ENCODE measurements at places on chromosomes 11 and 22.
A peak's percentile ranks its signal among the peaks of the same experiment; 100 is the strongest.

GRCh38 chr11:133343951-133344350, 188.3 kb downstream of the OPCML start:
- DNase-seq: no peak

DNA sequence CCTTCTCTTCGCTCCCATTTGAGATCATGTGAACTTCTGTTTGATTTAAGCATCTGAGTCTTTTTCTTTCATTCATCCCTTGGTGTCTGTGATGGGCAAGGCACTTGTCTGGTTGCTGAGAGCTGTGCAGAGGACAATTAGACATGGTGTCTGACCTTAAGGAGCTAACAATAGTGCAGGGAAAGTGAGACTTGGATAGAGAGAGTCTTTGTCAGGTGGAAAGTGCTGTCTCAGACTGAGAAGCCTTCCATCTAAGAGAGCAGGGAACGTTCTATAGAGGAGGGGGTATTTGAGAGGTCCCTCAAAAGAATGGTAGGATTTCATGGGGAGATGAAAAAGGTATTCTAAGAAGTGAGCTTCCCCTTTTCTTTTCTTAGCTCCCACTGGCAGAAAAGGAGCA, 14.1 kb downstream of the MICAL3 start:
- DNase-seq: peak; percentile 12

GRCh38 chr11:20559523-20560300, 39.7 kb upstream of the SLC6A5 start:
- no peak for DNase-seq

DNA sequence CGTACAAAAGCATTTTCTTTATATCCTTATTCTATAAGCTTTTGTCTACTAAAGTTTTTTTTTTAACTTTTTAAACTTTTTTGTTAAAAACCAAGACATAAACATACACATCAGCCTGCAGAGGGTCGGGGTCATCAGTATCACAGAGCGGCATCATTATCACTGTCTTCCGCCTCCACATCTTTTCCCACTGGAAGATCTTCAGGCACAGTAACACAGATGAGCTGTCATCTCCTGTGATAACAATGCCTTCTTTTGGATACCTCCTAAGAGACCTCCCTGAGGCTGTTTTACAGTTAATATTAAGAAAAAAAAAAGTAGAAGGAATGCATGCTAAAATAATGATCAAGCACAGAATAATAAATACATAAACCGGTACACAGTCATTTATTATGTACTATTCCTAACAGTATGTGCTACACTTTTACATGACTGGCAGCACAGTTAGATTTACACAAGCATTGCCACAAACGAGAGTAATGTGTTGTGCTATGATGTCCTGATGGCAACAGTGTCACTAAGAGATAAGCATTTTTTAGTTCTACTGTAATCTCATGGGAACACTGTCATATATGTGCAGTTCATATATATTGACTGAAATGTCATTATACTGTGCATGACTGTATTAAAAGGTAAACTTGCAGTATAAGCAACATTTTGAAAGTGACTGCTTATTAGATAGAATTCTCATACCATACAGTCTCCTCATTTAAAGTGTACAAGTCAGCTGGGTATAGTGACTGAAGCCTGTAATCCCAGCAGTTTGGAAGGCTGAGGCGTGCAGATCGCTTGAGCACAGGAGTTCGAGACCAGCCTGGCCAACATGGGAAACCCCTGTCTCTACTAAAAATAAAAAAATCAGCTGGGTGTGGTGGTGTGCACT, 58.6 kb downstream of the KDM2A start:
- DNase-seq: no peak

DNA sequence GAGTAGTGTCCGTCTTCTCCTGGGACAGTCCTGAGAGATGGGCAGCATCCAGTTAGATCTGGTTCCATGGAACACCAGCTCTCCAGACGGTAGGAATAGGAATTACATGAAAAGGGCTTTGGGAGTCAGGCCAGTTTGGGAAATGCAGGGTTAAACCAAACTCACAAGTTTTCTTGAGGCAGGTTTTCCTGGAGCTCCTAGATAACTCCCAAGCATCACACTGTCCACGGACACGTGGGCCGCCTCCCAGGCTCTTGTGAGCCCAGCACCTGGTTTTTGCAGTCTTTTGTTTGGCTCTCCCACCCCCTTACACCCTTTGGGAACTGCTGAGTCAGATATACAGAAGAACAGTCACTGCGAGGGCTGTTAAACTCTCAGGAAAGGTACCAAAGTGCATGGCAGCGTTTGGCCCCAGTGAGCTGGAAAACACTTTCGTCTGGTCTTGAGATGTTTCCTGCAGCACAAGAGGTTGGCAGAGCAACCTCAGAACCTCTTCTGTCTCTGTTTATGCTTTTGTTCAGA, 90.0 kb downstream of the BCR start:
- peak; percentile 66 for DNase-seq

GRCh38 chr11:133337951-133338418, 194.3 kb downstream of the OPCML start:
- no peak for DNase-seq

DNA sequence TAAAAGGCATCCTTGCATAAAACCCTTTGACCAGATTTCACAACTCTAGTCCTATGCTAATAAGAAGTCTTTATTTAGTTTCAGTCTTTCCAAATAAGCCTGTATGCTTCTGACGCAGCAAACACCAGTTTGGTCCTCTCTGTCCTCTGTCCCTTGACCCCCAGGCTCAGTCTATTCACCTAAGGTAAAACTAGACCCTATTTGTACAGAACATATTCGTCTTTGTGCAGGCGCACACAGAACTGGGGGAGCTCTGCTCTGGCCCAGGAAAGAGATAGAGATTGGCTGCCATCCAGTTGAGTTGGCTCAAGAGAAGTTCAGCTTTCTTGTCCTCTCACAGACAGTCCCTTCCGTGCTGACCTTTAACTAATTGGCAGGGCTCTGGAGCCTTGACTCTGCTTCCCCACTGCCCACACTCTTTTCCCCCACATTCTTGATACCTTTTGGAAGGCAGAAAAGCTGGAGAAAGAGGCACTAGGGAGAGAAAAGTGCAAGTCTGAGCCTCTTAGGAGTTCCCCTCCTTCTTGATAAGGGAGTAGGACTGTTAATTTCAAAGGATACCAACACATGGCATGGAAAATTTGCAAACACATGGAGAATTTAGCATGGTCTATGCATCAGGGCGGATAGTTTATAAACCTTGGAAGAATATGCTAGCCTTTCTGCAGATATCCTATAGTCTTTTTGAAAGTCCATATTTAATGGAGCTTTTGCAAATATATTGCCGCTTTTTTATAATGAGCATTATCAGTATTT, 21.2 kb upstream of the PSMA1 start:
- DNase-seq: no peak

- no peak for DNase-seq
Observed at GRCh38 chr22:19681863-19682245, 32.4 kb upstream of the SEPTIN5 start.

GRCh38 chr11:123302751-123303195, 107.7 kb upstream of the CLMP start:
- DNase-seq: peak; percentile 76

- DNase-seq: no peak
Observed at GRCh38 chr11:22711880-22712279, 45.5 kb downstream of the GAS2 start.

DNA sequence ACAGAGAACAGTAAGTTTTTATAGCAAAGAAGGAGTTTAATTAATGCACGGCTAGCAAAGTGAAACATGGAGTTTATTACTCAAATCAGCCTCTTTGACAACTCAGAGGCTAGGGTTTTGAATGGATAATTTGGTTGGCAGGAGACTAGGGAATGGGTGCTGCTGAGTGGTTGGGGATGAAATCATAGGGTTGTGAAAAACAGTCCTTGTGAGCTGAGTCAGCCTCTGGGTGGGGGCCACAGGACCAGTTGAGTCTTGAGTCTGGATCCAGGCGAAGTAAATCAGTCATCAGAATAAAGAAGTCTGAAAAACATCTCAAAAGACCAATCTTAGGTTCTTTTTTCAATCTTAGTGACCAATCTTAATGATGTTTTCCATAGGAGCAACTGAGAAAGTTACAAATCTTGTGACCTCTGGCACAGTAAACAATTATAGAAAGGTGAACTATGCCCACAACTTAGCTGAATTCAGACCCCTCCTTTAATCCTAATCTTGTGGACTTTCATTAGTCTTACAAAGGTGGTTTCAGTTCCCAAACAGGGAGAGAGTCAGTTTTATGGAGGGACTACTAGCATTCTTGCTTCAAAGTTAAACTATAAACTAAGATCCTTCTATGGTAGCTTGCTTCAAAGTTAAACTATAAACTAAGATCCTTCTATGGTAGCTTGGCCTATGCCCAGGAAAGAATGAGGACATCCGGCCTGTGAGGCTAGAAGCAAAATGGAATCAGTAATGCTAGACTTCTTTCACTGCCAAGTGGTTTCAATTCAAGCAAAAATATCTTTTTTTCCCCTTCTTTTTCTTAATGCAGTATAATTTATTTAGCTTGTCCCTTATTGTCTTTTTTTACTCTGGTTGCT, 84.5 kb downstream of the AASDHPPT start:
- no peak for DNase-seq

GRCh38 chr22:19488884-19489843, 9.4 kb downstream of the CDC45 start:
- DNase-seq: peak; percentile 46

DNA sequence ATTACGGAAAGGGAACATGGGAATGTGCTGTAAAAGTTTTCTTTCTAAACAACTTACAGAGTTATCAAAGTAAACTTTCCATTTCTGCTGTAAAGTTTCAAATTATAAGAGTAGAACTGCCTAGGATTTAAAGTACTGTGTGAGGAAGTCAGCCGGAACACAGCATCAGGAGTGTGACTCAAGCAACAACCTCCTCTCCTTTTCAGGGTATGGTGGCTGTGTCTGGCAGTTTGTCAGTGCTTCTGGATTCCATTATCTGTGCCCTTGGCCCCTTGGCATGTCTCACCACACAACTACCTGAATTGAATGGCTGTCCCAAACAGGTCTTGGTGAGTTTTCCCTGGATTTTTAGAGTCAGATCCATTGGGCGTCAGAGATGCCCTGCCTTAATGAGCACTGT, 6.9 kb upstream of the TOM1 start:
- no peak for DNase-seq

DNA sequence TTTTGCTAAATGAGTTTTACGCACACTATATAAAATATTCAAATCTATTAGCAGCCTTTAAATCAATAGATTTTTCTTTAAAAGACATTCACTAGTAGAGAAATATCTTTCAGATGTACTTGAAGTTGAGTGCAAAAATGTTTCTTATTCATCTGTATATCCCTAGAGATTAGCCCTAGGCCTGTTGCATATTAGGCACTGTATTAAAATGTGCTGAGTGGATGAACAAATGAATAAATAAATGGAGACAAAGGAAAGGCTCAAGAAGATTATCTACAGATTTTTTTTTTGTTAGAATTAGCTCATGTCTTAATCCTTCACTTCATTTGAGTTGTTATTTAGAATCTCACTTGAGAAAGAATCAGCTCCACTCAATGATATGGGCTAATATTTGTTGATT, 12.0 kb upstream of the MMP13 start:
- no peak for DNase-seq

DNA sequence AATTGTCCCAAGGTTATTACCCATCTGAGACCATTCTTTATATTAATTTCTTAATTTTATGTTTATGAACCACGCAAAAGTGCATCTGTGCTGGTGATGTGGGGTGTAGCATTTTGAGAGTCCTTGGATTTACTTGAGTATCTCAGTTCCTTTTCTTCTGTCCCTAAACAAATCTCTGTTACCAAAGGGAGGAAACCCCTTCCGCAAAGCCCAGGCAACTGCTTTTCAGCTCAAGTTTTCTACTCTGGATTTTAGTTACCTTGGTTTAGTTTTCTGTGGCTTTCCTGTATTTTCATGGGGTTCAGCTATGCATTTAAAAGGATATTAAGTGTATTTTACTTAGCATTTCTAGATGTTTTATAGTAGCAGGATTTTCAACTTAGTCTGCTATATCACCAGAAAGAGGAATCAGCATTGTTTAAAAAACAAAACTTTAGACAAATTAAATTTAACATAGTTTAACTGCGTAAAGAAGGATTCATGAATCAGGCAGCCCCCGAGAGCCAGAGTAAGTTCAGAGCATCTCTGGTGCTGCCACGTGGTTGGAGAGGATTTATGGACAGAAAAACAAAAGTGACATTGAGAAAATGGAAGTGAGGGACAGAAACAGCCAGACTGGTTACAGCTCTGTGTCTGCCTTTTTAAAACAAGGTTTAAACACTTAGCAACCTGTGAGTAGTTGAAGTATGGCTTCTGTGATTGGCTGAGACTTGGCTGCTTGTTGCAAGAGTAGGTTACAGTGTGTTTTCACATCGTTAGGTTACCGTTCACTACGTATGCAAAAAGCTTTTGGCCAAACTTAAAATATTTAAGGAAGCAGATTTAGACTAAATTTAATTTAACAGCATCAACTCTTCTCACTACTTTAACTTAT, 9.6 kb downstream of the ADM start:
- DNase-seq: peak; percentile 77

- no peak for DNase-seq
Observed at GRCh38 chr11:10667521-10667885, 26.1 kb downstream of the IRAG1 start.

DNA sequence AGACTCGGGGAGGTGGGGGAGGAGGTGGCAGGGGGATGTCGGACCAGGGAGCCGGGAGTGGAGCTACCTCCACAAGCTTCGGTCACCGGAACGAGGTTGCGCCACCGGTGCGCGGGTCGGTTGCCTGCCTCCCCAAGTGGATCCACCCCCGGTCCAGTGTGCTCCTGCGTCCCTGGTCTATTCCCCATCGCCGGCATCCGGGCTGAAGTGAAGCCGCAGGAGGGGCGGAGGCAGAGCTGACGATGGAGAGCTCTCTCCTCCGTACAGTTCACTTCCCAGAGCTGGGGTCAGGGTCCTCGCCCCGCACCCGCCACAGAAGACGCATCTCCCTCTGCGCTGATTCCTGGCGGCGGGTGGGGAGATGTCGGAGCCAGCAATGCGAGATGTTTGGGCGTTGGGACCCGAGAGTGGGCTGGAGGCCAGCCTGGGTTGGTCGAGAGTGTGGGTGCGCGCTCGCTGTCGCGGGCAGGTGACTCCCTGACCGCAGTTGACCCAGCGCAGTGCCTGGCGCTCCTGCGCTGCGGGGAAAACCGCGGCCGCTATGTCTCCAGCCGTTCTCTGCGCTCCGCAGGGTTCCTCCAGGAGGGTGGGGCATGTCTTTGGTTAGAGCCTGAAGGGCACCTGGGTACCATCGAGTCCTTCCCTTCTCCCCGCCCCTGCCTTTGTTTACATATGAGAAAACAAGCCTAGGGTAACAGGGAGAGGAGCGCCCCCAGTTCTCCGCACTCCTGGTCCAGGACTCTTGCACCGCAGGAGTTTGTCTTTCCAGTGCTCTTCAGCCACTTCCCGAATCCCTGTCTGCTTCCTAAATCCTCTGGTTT, 1.7 kb downstream of the C11orf96 start:
- DNase-seq: no peak
